ENCODE measurements at places on chromosomes 4 and X. TPM values are rescaled to one million over a fixed set of nuclear protein-coding genes. Genes with fewer than 3 reads are reported as not detected.

GRCh38 chrX:134885336-134886001 is 105.3 kb upstream of the SMIM10 start:
- no peak for DNase-seq

- no peak for DNase-seq
These were observed 33.6 kb downstream of the SETD7 start for GRCh38 chr4:139522457-139522856.

DNA sequence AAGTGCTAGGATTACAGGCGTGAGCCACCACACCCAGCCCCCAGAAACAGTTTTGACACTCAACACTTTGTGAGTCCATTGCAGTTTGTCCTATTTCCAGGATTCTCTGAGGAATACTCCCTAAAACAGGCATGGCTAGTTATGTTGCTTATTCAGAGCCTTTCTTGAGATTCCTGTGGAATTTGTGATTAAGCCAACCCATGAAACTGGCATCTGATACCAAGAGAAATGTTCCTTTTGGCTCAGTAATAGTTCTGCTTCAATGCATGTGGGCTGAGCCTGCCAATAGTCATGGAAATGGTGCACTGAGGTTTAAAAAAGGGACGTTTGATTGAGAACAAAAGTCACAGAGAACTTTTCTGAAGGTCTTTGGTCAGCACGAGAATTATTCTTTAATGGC is 241.7 kb downstream of the PPP1R2C start:
- DNase-seq, result no peak

DNA sequence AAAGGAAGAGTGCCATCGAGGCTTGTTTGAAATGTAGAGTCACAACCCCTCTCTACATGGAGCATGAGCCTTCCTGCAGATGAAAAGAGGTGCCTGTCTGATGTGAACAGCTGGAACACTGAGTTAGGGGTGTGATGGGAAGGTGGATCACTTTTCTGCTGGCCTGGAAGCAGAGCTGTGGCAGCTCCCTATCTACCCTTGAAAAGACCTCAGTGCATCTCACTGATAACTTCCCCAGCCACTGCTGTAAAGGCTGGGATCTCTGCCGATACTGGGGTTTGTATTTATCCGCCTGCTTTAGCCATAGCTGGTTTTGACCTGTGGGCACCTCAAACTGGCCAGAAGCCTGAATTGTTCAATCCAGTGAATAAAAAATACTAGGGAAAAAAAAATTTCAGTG is 46.8 kb downstream of the HPGD start:
- DNase-seq, result no peak

DNA sequence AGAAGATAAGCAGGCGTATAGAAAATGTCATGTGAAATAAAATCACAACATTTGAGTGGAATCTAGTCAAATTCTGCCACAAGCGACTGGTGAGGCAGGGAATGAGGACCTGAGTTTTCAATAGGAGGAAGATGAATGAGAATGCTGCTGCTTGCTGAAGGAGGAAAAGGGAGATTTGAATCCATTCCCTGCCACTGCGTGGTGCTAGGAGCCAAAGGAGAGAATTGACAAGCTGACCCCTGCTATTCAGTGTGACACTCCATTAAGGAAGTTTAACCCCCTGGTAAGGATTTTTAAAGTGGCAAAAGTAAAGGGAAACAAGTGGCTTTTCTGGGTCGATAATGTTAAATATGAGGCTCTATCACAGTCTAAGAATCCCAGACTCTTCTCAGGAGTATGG is 314.0 kb downstream of the NAF1 start:
- DNase-seq, result no peak

DNA sequence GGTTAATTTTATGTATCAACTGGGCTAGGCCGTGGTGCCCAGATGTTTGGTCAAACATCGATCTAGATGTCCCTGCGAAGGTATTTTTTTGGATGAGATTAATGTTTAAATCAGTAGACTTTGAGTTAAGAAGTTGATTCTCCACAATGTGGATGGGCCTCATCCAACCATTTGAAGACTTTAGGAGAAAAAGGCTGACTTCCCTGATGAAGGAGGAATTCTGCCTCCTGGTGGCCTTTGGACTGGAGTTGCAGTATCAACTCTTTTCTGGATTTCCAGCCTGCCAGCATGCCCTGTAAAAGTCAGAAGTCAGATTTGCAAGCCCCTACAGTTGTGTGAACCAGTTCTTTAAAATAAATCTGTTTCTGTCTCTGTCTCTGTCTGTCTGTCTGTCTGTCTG is 91.4 kb downstream of the STK32B start:
- DNase-seq, result peak; percentile 43

DNA sequence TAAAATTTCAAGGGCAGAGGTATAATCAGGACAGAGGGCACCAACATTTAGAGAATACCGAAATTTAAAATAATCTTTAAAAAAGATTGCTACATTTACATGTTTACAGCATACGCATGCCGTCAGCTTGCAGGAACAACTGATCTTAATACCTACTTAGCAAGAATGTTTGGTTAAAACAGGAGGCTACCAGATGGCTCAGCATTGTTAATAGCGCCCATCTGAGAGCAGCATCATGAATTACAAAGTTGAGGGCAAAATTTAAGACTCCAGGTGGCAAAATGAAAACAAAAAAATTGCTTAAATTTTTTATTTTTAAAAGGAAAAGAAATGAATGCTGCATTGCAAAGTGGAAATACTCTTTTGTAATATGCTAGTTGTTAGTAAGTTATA is 241.3 kb downstream of the C4orf33 start:
- no peak for DNase-seq

DNA sequence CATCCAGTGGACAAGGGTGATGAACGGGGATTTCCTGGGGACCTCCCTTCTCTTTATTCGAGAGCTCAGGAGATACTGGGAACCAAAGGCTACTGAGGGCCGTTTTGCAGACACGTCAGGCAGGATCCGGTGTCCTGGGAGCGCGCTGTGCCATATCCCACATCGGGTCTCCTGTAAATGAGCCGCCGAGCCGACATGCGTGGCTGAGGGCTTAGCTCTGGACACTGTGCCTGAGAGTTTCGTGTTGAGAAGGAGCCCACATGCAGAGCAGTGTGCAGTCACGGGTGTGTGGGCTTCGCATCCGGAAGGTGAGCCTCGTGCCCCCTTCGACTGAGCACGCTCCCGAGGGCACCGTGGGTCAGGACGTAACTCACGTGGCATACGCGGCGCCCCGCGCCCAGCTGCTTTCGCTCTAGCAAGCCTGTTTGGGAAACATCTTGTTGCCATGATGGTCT is 28.5 kb upstream of the HGFAC start:
- DNase-seq, result no peak

- no peak for DNase-seq
These were observed 103.1 kb downstream of the CHIC2 start for GRCh38 chr4:53961351-53961750.

- DNase-seq, result no peak
These were observed 53.7 kb downstream of the NAA11 start for GRCh38 chr4:79272126-79272525.

DNA sequence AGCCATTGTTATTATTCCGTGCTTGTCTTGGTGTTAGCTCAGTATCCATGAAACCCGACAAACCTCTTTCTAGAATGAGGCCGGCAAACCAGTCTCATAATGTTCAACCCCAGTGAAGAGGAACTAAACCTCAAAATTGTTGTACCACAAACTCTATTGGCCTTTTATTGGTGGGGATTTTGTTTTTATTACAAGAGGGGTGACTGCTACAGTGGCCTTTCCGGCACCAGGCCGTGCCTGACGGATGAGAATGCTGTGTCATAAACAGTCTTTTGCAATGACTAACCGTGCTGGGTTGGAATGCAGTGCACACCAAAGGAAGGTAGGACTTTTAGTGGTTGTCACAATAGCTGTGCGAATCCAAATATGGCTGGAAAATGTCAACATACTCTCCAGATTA is 60.8 kb downstream of the SHROOM2 start:
- peak; percentile 70 for DNase-seq

- DNase-seq, result peak; percentile 90
These were observed 167.2 kb downstream of the WDFY3 start for GRCh38 chr4:84799318-84799717.

DNA sequence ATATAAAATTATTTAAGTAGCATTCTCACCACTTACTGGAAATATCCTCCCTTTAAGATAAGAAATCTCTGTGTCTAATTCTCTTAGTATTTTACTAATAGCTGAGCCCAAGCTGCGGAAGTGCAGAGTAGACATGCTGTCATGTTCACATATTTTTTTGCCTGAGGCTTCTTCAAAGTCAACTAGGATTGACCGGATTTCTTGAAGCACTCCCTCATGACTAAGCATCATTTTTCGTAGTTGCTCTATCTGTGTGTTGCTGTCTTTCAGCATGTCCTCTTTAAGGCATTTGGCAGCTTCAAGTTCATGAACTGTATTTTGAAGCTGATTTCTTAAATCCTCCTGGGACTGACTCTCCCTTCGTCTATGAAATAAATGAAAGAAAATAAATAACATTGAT is 36.9 kb downstream of the CCDC158 start:
- no peak for DNase-seq

DNA sequence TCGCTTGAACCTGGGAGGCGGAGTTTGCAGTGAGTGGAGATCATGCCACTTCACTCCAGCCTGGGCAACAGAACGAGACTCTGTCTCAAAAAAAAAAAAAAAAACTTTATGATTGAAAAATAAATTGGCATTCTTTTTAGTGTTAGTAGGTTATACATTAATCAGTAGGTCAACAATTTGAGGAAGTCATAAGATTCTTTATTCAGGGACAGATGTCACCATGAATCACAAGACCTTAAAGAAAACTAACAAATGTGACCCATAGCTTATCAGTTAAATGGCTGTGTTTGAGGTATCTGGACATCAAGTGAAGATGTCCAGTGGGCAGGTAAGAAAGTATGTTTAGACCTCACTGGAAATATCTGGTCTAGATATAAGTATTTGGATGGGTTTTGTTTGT is 9.3 kb upstream of the PRMT9 start:
- DNase-seq, result no peak

DNA sequence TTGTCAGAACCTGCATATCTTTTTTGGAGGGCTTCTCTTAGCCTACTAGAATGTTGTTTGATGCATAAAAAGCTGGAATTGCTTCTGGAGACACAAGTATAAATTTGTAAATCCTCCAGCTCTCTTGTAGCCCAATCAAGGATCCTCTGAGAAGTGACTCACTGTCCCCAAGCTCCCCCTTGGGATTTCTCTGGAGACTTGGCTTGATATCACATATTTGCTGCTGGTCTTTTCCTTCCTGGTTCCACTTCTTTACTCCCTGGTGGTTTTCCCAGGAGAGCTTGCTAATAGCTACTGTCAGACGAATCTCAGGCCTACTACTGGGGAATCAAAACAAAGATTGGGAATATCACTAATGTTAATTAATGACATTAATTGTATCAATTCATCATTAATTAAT is 173.1 kb downstream of the STK32B start:
- DNase-seq, result no peak

DNA sequence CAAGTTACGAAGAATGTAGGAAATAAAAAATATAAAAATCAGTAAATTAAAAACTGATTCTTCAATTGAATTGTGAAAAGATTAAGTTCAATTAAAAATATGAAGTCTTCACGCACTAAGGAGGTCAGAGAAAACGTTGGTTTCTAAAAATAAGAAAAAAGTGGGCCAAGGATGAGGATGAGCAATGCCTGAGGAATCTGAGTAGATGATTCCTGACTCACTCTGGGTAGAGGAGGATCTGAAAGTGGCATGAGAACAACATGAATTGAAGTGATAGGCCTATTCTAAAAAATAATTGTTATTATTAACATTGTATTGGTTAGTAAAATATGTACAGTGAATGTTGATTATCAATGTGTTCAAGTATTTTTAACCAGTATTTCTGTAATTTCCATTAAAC is 444.2 kb downstream of the GRIA2 start:
- no peak for DNase-seq

DNA sequence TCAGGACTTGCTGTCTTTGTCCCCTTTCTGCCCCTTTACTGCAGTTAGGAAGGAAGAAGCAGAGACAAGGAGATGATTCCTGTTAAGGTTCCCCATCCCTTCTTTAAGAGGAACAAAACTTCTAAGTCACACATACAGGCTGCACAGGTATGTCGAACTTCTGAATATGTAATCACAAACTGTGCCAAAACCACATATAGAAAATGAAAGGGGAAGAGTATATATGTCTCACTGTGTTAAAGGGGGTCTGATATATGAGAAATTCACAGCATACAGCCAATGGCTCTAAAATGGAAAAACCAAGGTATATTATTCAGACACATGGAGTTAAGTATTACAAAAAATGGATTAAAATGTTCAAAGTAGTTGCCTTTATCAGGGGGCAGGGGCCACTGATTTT is 11.7 kb downstream of the CFAP97 start:
- DNase-seq, result no peak

DNA sequence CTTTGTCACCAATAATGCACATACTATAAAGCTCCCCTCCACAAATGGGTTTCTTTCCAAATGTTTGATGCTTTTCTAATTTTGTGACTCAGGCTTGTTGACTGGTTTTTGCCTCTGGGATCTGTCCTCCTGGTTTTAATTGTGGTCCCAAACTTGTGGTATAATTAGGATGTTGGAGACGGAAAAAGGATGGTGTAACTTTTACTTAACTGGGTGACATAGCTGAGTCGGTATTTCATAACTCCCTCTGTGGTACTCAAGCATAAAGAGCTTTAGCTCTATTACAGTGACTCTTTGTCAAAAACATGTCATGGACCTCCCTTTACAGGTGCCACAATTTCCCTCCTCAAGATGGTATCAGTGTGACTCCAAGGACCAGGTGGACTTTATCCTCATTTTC is 119.7 kb upstream of the RBPJ start:
- no peak for DNase-seq

- no peak for DNase-seq
These were observed 20.6 kb downstream of the MAGEC1 start for GRCh38 chrX:141924293-141924692.

DNA sequence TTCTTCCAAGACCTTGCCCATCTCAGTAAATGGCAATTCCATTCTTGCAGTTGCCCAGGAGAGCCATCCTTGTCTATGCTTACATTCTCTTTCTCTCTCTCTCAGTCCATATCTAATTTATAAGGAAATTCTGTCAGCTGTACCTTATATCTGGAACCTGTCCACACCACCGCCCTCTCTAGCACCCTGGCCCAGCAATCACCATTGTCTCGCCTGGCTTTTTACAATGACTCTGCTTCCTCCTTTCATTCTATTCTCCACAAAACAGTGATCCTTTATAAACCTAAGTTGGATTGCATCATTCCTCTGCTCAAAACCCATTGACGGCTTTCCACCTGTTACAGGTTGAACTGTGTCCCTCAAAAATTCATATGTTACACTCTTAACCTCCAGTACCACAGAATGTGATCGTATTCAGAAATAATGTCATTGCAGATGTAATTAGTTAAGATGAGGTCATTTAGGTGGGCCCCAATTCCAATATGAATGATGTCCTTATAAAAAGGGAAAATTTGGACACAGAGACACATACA is 31.3 kb downstream of the APBB2 start:
- peak; percentile 19 for DNase-seq

Gene TKTL2
- total RNA-seq, result not detected

Gene LUZP4
- total RNA-seq, result not detected

Gene MAGEA12
- not detected for total RNA-seq

Gene HDX
- total RNA-seq, result 6.1 TPM

Gene SASH3
- not detected for total RNA-seq

Gene SSX3
- total RNA-seq, result not detected

Measured in dermis microvascular lymphatic vessel endothelial cell (primary cell).